ENCODE measurements at places on chromosomes 6 and 20.

- DNase-seq: no peak
Measured at GRCh38 chr20:8039042-8039441, 19.5 kb upstream of the TMX4 start.

DNA sequence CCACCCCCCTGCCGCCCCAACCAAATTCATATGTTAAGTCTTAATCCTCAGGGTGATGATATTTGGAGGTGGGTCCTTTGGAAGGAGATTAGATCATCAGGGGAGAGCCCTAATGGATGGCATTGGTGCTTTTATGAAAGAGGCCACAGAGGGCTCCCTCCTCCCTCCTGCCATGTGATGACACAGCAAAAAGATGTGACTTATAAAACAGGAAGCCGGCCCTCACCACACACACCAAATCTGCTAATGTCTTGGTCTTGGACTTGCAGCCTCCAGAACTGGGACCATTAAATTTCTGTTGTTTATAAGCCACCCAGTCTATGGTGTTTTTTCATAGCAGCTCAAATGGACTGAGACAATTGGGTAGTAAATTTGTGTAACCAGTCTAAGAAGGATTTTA is 176.3 kb downstream of the ADGRG6 start:
- no peak for DNase-seq

- peak; percentile 66 for DNase-seq
Measured at GRCh38 chr6:43228951-43229802, at the start of gene DNPH1. Gene DNPH1, minus strand, starts transcription at chr6:43229481. Its CDS starts 25 bp downstream, at chr6:43229456.

GRCh38 chr6:45841062-45841461 is 174.6 kb downstream of the CLIC5 start:
- DNase-seq: no peak

DNA sequence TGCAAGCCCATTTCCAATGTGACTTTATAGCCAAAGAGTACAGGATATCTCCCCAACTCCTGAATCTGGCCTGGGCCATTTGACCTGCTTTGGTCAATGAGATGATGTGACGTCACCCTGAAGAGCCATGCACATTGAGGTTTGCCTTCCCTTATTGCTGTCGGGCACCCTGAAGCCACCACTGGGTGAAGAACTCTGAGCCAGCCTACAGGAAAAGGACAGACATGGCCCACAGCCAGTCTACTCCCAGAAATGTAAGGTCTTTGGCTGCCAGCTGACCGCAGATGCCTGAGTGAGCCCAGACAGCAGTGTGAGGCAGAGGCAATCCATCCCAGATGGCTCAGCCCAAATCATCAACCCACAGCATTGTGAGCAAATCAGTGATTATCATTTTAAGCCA is 3.7 kb upstream of the SYNDIG1 start:
- no peak for DNase-seq

DNA sequence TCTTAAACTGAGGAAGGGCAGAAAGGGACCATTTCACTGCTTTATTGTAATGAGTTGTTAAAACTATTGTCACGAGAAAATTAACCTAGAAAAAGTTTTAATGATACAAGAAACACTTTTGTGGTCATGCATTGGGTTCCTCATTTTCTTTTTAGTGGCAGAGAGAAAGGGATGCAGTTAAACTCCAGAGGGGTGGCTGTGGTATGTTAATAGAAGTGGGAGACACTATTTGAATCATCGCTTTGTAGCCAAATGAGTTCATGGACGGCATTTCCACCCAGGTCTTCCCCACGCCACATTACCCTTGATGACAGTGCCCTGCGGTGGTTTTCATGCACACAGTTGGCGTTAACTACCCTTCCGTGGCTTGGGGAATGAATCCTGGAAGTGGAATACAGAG is 235.6 kb downstream of the PLCB1 start:
- DNase-seq: no peak
